ENCODE measurements at places on chromosomes 1 and 21.

- no peak for DNase-seq
Observed at GRCh38 chr1:8509579-8509978, 191.7 kb downstream of the SLC45A1 start.

- DNase-seq, result no peak
Observed at GRCh38 chr1:41662061-41662764, 177.7 kb upstream of the EDN2 start.

DNA sequence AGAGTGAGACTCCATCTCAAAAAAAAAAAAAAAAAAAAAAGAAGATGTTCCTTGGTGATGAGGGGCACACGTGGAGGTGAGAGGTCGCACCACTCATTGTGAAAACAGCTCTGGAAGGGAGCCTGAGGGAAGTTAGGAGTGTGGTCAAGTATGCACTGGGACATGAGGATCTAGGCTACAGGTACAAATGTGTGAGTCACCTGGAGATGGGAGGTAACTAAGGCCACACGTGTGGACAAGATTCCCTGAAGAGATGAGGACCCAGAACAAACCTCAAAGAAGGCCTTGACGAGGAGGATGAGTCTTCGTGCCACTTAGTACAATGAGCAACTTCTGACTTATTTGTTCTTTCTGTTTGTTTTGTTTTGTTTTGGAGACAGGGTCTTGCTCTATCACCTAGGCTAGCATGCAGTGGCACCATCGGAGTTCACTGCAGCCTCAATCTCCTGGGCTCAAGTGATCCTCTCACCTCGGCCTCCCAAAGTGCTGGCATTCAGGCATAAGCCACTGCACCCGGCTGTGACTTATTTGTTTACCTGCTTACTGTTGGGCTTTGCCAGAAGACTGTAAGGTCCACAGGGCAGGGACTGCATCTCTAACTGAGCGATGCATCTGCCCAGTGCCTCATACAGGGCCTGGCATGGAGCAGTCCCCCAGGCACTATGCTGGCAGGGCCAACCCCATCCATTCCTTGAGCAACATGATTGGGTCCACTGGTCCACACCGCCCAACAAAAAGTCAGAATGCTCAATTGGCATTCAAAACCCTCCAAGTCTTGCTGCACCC, 6.4 kb downstream of the ASAP3 start:
- no peak for DNase-seq

- no peak for DNase-seq
Observed at GRCh38 chr21:27145134-27145798, 178.4 kb upstream of the ADAMTS5 start.

GRCh38 chr1:236065509-236066005, 667 bp upstream of the NID1 start:
- no peak for DNase-seq
